ENCODE measurements at places on chromosomes 11 and 22.

DNA sequence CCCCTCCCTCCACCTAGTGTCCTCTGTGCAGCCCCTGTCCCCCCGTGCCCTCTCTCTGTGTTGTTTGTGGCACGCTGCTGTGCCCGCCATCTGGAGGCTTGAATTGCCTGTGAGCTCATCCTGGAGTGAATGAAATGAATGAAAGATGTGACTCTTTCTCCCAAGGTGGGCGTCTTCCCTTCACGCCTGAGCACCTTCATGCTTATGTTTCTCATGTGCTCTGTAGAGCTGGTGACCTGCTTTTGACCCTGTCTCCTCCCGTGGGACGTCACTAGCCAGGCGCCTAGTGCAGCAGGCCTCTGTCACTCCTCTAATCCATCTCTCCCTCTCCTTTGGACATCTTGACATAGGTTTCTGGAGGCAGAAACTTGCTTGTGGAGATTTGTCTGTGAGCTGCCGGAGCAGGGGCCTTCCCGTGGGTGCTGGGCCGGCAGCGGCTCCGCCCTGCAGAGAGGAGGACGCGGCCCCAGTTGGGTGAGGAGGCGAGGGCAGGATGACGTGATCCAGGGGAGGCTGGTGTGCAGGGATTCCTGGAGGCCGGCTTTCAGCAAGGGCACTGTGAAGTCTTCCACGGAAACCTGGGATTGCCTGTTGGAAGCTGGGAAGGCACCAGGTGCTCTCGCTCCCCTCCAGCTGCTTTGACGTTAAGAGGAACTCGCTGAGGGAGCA, 40.6 kb downstream of the MUC6 start:
- DNase-seq = no peak

DNA sequence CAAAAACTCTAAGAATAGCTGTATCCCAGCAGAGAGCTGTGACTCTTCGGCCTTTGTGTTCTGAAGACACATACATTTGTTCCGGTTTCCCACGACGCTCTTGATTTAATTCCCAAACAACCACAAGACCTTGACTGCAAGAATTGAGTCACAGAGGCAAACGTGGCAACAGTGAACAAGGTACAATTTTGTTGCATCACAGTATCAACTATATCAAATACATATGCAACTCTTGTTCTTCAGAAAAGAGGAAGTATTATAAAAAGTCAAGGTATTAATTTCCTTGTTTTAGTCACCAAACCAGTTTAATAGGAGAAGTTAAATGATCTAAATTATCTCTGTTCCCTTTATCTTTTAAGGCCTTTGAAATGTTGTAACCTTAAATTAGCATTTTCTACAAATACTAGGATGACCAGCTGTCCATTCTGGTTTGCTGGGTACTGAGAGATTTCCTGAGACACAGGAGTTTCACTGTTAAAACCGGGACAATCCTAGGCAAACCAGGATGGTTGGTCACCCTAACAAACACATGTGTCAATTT, 11.1 kb downstream of the HPS5 start:
- no peak for DNase-seq

GRCh38 chr22:22955866-22956535, 68.4 kb downstream of the IGLL5 start:
- peak; percentile 68 for DNase-seq

- no peak for DNase-seq
These were observed 1353.3 kb downstream of the FAM181B start for GRCh38 chr11:81380395-81380794.
